ENCODE measurements at places on chromosomes 5 and 9.

DNA sequence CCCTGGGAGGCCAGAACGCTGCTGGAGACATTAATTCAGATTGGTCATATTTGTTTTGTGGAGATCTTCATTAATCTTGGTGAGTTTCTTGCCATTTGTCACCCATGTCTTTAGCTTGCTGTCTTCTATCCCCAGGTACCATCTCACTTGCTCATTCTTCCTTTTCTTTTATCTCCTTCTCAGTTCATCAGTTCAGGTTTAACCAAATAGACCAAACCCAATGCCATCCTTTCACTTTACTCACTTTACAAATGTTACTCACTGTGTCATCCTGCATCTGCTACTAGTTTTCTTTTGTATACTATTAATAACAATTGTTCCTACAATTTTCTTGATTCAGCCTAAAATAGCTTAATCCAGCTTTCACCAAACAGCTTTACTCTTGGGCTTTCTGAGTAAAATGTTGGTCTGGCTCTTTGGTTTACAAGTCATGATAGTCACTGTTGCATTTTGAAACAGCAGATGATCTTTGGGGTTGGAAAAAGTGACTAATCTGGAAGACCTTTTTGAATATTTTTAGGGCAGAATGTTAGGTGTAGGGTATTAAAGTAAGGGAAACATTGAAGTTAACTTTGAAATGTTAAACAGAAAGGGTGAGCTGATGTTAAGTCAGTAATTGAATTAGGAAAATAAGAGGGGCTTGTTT, 246.9 kb downstream of the ZSWIM6 start:
- no peak for DNase-seq

- no peak for DNase-seq
These were observed 3.1 kb downstream of the CXXC5 start for GRCh38 chr5:139651043-139651834.

DNA sequence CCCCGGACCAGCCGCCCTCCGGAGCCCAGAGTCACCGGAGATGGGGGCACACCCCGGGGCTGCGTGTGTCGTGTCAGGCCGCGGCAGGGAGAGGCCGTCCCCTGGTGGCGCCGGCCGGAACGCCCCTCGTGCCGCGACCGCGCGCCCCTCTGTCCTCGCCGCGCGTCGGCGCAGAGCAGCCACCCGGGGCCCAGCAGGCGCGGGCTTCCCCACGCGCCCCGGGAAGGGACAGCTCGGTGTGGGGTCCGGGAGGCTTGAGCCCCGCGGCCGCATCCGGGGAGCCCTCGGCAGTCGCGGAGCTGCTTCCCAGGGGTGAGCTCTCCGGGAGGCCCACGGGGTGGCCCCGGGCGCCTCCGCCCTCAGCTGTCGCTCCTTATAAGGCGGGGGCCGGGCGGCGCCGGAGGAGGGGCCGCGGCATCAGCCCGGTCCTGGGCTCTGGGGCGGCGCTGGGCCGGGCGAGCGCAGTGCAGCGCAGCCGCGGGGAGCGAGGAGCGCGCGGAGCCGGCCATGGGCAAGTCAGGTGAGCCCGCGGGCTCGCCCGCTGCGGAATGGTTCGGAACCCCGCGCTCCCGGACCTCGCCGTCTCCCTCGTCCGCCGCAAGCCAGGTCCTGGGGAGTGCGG, at the start of gene GLIPR2:
GLIPR2 (plus strand) TSS at position 462 of the 622 bp plus-strand sequence; CDS start at position 508, 46 bp downstream.
- peak; percentile 11 for DNase-seq

DNA sequence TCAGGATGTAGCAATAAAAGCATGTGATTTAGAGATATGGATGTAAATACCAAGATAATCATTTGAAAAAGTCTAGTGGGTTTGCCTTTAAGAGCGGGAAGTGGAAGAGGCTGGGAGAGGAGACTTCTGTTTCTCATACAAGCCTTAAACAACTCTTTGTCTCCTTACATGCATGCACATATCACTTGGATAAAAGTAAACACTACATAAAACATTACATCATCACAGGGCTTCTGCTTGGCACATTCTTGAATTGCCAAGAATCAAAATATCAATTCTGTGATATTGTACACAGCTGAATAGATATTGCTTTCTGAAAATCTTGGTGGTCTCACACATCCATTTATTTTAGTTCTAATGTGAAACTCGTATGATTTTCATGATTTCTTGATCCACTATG, 57.6 kb downstream of the FOXD1 start:
- DNase-seq: no peak

GRCh38 chr9:121350993-121351561, 19.0 kb downstream of the STOM start:
- DNase-seq: no peak

GRCh38 chr9:19009391-19009965, 23.5 kb downstream of the SAXO1 start:
- no peak for DNase-seq

- DNase-seq: no peak
These were observed 192.7 kb upstream of the NR4A3 start for GRCh38 chr9:99628849-99629620.

DNA sequence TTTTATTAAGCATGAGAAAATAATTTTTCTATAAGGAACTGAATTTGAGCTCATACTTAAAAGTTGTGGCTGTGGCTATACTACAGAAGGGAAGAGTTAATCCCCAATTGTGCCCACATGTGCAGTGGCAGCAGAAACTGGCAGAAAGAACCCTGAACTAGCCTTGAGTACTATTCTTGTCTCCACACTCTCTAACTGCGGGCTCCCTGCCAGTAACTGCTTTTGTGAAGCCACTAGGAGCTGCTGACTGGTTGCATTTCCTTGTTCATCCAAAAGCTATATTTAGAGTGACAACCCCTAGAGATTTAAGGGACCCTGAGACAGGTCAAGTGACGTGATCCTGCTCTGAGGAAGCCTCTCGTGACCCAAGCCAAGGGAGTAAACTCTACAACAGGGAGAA, 238.6 kb downstream of the ELAVL2 start:
- DNase-seq: no peak

GRCh38 chr5:79157305-79157704, 45.7 kb downstream of the BHMT start:
- no peak for DNase-seq

- no peak for DNase-seq
These were observed 558.0 kb downstream of the PDE4D start for GRCh38 chr5:59335544-59335943.

DNA sequence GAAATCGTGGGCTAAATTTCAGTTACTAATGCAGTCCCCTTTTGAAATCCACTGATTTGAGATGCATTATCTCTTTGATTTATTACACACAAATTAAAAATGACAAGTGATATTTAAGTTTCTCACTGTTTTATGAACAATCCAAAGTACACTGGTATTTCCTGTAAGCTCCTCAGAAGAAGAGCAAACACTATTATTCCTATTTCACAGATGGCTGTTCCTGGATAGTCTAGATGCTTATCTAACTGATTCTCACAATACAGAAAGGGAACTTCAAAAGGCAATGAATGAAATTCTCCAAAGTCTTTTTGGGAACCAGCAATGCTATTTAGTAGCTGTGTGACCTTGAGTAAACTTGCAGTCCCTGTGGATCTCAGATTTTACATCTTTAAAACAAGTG, 404.7 kb upstream of the DAB2 start:
- no peak for DNase-seq

- no peak for DNase-seq
These were observed 432.9 kb upstream of the ACTBL2 start for GRCh38 chr5:57915536-57915935.

DNA sequence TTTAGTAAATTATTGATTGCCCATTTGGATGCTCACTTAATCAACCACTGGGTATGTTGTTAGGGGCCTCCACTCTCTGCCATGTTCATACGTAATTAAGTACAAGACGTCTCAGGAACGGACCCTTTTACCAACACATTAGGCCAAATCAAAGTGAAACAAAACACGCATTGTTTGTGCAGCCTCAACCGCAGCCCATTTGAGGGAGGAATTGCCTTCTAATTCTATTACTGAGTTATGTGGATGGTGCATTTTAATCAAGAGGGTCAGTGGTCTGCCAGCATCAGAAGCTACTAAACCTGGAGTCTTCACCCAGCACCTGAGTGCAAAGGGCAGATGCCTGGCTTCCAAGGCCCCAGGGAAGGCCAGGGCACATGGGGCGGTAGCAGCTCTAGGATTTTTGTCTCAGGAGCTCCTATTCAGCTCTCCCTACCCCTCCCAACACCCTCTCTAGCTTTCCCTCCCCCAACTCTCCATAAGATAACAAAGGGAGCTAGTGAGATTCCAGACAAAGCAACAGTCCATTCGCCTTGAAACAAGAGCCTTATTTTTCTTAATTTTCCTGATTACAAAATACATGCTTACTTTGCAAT, 7.9 kb upstream of the MED27 start:
- no peak for DNase-seq

- DNase-seq: no peak
These were observed 80.1 kb downstream of the PRRT1B start for GRCh38 chr9:131625508-131625787.

DNA sequence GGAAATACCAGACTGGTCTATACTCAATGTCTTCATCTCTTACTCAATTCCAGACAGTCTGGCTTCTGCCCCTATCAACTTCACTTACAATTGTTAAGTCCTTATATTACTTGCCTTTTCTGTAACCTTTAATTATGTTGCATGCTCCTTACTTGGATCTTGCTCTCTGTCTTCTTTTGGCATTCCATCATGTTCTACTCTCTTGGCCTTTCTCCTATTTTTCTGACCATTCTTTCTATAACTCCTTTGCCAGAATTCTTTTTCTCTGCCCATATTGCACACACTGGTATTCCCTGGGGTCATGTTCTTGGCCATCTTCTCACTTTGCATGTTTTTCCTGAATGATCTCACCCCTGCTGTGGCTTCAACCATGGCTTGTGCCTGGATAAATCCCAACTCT, 209.8 kb upstream of the ZNF462 start:
- no peak for DNase-seq

DNA sequence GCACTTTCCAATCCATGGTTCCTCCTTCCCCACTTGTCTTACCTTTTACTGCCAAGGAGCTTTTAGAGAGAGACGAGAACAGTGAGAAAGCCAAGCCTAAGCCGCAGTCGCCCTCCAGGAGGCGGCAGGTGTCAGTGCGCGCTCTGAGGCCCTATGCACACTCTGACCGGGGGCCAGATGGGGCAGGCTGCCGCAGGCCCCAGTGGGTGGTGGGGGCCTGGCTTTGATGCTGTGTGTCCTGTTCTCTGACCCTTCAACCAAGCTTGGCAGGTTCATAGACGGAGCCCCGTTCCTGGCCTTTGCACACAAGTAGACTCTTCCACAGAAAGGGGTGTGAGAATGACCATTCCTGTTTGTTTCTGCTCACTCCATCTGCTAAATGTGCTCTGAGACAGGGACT, 77.3 kb downstream of the WNK2 start:
- no peak for DNase-seq

DNA sequence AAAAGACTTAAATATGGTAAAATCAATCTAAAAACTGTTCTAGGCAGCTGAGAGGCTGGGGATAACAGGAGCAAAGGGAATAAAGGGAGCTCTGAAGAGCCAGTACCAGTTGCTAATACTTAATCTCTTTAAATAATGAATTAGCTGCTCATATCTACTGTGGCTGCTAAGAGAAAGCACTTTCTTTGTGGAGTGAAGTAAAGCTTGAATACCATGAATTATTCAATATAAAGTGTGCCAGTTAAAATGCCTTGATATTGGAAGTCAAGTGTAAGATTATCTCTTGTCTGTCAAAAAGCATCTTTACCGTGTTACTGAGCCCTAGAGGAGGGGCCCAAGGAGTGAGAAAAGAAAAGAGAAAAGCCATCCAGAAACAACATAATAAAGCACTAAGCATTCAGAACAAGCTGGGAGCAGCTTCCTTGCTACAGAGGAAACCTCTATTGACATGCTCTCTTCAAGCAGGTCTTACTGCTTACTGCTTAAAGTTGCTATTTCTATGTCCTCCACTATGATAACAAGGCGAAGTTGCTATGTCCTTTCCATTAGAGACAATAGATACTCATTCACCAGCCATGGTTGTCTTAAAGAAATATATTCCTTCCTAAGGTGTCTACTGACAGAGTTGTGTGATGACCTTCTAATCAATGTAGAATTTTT, 297.4 kb downstream of the CETN3 start:
- DNase-seq: no peak

DNA sequence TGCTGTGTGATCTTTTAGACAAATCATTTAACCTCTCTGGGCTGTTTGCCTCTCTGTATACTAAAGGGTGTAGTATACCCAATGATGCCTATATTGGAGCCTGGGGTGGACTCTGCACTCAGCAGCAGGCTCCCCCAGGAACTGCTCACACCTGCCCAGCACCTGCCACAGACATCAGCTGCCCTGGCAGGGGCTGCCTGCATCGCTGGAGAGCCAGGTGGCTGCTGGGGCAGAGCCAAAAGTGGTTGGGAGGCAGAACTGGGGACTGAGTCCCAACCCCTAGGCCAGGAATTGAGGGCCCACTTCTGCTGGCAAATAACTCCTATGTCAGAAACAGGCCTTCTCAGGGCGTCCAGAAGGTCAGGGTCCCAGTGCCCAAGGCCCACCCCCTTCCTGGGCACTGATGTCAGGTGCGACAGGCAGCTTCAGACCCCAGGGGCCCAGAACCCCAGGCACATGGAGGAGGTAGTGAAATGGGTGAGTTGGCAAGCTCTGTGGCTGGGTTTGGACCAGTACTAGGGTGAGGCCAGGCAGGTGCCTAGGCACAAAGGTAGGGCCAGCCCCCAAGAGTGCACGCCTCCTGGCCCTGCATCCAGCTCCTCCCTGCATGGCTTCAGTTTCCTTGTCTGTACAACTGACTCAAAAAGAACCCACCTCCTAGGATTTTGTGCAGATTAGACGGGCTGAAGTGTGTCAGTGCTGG, 5.8 kb downstream of the UNC5A start:
- DNase-seq: no peak

- DNase-seq: no peak
These were observed 40.2 kb downstream of the MRPL36 start for GRCh38 chr5:1759378-1759970.

DNA sequence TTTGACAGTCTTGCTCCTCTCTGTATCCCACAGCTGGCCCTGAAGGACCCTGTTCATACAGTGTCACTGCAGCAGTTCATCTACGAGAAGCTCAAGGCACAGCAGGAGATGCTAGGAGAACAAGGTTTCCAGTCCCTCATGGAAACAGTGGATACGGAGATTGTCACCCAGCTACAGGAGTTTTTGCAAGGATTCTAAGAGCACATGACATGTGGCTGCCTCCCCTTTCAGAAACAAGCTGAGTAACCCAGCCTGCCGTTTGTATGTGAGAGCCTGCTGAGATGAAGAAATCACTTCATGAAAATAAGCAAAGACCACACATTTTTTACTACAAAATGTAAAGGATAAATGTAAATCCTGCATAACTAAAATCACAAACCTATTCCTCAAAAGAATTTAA, 48.5 kb downstream of the LRRC70 start:
- no peak for DNase-seq

DNA sequence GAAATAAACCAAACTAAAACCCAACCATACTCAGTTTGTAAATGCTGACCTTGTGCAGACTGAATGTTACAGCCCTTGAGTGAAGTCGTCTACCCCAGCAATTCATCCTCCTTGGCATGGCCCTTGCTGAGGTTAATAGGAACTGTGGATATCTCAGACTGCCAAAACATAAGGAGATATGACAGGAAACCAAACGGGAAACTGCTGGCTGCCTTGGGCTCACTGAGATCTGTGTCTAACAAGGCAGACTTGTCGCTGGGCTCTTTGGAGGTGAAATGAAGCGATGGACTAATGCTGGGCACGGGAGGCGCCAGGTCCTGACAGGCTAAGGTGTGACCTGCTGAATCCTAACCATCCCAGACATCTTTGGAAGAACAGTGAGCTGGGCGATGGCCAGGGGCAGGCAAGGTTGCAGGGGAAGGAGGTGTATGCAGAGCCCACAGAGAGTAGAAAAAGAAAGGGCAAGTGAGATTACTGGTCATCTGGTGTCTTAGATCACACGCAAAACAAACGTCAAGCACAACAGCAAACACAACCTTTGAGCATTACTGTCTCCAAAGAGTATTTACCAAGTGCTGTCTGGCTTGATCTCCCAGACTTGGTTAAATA, 44.6 kb upstream of the ALDH1A1 start:
- no peak for DNase-seq
